Liver (tissue), 10 donors: ENCODE measurements at places on chromosomes 4 and X. TPM values are rescaled to one million over a fixed set of nuclear protein-coding genes. Genes with fewer than 3 reads are reported as not detected.

CFAP47 gene
- 0.01 TPM for polyA plus RNA-seq

GPR82 gene
- polyA plus RNA-seq = 0.59 TPM

DNA sequence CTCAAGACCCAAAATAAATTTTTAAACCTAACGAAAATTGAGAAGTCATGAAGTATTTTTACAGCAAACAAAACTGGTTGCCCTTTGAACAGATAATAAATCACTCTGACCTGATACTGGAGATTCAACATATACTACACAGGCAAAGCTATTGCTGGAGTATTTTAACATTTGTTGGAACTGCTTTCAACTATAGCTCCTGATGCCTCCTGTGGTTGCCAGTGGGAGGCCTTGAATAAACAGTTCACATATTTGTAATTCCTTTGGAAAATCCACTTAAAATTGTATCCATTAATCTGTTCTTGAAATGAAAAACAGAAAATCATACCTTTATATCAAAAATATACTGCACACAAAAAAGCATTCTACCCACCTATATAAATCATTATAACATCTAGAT, 605.1 kb downstream of the KCTD8 start:
- no peak overlapping the region for H3K4me3 ChIP-seq
- no peaks in the 10 kb centered on the region for H3K4me1 ChIP-seq
- H3K27me3 ChIP-seq = no peaks in the 10 kb centered on the region
- DNase-seq = no peak
- no peaks in the 10 kb centered on the region for H3K36me3 ChIP-seq

DNA sequence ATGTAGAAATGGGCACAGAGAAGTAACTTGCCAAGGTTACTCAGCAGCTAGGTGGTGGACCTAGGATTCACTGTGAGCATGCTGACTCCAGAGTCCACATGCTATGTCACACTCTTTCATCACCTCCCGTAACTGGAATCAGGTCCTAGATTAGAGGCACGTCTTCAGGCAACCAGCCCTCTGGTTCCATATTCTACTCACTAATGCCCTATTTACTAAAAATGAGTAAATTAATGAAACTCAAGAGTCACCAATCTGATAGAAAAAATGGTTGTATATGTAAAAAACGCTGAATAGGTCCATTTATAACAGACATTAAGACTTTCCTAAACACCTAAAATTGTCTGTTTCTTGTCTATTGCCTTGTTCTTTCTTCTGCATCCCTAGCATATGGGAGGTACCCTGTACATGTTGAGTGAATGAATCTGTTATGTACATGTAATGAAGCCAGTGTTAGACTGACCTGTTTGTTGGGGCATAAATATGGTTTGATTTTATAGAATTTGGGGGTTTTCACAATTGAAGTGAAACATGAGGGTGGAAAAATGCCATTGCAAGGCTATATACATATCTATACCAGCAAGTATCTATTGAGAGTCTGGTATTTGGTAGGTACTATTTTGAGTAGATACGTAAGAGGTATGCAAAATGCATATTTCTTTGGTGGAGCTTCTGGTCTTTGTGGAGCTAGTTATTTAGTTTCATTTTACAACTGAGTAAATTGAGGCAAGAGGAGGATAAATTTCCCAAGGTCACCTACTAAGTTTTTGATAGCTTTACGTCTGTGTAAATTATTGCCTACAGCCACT, 7.5 kb upstream of the RUFY3 start:
- H3K27ac ChIP-seq = peak overlapping the region; percentile 77
- peaks cover 41% of the 10 kb centered on the region for H3K4me1 ChIP-seq
- H3K4me3 ChIP-seq = no peak overlapping the region
- no peaks in the 10 kb centered on the region for H3K27me3 ChIP-seq
